ENCODE measurements at places on chromosomes 2 and 18.

DNA sequence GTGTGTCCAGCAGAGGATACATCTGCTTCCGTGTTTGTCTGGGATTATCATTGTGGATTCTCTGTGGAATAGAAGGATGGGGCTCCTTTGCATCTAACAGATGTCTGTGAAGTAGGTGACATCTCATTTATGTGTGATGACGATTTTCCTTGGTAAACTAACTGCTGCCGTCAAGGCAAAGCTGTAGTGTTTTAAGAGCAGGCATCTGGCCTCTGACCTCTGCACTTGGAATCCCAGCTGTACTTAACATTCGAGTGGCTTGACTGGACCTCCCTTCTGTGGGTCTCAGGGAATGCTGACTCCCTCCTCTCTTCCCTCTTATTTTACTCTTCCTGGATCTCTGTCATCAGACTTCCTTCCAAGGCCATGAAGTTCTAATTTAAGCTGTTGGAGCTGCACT, 56.4 kb downstream of the DCDC2C start:
- no peak for DNase-seq

GRCh38 chr2:33209976-33210375, 263.2 kb downstream of the LTBP1 start:
- no peak for DNase-seq

DNA sequence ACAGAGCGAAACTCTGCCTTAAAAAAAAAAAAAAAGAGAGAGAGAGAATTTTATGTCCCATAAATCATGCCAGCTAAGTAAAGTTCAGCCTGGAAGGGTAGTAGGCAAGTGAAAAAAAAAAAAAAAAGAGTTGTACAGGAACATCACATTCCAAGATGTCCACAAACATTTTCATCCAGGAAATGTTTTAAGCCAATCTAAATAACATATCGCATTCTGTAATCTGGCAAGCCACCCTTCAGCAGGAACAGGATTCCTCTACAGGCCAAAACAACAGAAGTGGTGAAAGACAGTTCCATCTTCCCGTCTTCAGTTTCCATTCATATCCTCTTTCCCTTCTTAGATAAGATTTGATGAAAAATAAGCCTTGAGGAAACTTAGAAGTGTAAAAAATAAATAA, 1108.1 kb upstream of the DDX18 start:
- no peak for DNase-seq

- DNase-seq, result no peak
Measured at GRCh38 chr18:61975526-61976326, 82.9 kb upstream of the RNF152 start.

DNA sequence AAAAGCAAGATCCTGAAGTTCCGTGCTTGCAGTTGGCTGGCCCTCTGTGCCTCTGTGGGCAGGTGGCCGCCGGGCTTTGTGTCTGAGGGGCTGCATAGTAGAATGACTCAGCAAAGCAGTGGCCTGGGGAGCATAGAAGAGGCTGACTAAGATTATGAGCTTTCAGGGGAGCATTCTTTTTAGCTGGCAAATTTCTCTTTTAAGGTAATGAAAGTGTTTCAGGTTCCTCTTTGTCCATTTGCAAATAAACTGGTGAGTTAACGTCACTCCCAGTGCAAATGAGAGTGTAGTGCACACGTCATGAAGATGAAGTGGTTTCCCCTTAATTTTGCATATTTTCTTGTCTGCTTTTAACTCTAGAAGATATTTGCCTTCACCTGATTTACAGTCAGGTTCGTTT, 98.6 kb downstream of the BCL2L11 start:
- DNase-seq, result no peak

GRCh38 chr2:187978356-187978755, 313.3 kb upstream of the GULP1 start:
- DNase-seq, result no peak

GRCh38 chr2:128409326-128410034, 90.8 kb upstream of the HS6ST1 start:
- no peak for DNase-seq

DNA sequence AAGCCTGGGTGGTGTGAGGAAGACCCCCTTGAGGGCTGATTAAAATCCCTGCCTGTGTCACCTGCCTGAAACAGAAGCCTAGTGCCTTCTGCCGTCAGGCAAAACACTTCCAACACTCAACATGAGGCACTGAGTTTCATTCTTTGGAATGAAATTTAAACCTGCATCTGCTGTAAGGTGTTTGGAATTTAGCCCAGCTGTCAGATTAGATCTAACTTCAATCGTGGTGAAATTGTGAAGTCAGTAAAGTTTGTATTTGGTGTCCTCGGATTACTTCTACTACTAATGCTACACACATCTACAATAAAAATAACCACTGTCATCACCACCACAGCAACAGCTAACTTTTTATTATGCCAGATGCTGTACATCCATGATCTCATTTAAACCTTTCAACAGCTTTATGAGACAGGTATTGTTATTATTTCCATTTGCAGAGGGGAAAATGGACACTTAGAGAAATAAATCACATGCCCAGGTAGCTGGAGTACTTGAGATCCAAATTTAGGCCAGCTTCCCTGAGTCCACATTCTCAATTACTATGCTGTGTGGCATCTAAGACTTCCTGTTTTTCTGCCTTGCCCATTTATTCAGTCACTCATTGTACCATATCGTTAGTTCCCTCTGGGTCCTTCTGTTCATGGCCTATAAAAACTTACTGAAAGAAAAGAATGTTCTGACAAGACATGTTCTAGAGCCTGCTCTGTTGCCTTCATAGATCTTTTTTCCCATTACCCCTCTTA, 98.2 kb upstream of the GCFC2 start:
- DNase-seq, result no peak

GRCh38 chr2:182860858-182861257, 5.6 kb downstream of the FRZB start:
- no peak for DNase-seq

DNA sequence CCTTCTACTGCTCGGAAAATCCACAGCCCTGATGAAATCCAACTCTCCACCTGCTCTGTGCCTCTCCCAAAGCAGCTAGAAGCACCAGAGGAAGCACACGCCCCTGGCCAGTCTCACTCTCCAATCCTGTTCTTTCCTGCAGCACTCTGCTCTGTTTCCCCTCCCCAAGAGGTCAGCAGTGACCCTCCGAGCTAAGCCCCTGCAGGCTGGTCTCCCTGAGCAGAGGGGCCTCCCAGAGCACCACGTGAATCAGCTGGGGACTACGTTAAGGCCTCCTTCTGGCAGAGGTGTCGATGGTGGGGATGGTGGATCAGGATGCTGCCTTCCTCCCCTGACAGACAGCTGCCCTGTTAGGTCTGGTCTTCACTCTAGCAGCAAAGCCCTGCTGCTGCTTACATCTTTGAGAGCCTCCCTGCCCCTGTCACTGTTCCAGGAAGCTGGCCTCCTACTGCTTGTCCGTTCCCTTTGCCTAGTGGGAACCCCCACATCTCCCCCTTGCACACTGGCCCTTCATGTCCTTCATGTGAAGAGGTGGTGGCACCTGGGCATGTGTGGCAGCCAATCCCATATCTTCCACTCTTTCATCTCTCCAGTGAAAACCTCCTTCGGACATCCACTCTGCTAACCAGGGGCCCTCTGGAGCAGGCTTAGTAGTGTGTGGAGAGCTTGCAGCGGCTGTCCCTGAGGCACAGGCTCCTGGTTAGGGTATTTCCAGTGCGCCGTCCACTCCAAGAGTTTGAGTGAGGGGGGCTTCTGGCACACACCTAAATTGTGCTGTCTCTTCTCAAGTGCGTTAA, 307.5 kb upstream of the HS6ST1 start:
- no peak for DNase-seq

DNA sequence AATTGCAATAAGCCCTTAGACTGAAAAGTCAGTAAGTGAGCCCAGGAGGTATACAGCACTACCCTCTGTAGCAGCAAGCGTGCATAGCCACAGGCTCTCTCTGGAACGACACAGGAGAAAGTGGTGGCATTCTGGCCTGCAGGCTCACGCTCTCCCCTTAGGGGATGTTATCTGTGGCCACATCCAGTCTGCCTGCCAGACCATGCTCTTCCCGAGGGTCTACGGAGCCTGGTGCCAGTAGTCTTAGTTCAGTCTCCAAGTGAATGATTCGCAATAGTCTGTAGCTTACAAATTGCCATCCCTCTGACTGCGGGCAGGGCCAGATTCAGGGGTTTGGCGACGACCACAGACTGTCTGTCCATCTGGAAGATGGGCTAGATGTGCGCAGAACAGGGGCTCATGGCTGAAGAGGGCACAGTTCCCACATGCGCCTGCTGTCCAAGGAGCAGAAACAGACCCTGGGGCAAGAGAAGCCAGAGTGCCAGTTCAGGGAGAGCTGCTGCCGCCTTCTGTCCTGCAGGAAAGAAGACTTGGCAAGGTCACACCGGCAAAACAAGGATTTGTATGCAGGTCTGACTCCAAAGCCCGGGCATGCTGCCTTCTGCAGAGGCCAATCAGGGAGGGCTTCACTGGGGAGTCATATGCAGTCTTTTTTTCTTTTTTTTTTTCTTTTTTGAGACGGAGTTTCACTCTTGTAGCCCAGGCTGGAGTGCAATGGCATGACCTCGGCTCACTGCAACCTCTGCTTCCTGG, 3.5 kb upstream of the KLF11 start:
- no peak for DNase-seq

- no peak for DNase-seq
Measured at GRCh38 chr2:20488201-20488641, 41.3 kb downstream of the RHOB start.

DNA sequence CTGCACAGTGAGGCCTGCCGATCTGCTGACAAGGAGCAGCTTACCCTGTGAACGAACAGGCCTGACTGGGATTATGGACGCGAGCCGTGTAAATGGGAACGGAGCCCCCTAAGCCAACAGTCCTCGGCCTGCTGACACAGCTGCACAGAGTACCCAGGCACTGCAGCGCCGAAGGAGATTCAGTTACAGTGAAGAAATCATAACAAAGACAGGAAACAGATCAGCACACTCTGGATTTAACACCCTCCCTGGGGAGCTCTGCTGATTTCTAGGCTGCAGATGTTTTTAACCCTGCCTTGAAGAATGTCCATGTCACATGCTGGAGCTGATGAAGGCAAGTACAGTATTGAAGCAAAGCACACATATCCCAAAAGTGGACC, 43.4 kb downstream of the COLEC12 start:
- DNase-seq, result peak; percentile 96

DNA sequence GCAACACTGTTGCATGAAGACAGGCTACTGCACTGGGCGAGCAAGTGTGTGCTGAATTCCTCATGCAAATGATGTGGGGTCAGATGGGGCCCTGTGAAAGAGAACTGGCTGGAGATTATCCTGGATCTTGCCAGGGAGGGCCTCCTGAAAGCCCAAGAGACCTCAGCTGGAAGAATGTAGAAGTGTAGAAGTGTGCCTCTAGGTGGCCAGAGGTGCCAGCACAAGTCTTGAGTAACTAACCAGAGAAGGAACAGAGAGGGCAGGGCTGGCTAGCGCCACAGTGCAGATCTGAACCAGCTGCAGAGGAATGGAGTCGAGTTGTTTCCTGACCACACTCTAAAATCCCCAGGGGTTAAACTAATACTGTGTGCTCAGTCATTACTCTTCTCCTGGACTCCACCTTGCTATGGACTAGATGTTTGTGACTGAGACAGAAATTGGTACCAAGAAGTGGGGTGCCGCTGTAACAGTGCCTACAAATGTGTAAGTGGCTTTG, 399.3 kb downstream of the LRATD1 start:
- no peak for DNase-seq

GRCh38 chr18:63216516-63217311, 102.9 kb downstream of the BCL2 start:
- no peak for DNase-seq

DNA sequence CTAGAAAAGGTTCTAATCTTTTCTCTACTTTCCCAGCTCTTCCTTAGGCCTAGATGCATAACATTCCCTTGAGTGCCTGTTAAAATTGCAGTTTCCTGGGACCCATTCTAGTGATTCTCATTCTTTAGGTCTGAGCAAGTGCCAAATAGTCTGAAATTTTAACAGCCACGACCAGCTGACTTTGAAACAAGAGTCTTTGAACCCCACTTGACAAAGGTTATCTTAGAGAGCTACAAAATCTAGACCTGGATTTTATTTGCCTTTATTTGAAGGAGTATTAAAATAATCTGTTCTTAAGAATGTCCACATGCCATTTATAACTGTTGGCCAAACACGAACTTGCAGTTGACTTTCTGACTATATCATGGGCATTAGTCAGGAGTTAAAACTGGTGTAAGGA, 110.2 kb upstream of the LHCGR start:
- DNase-seq, result no peak

DNA sequence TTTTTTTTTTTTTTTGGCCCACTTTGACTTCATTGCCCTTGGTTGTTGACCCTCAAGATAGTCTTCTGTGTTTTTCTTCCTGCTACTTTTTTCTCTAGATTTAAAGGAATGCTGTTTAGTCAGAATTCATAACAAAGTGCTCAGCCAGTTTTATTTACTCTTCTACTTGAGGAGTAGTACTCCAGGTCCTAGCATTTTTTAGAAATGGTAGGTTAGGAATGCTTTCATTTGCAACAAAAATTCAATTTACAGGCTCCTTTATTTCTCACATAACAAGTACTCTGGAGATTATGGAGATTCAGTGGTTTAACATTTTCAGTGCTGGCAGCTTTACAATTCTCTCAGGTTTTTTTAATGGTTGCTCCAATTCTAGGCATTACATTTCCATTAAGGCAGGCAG, 58.2 kb downstream of the KIAA1328 start:
- DNase-seq, result no peak

DNA sequence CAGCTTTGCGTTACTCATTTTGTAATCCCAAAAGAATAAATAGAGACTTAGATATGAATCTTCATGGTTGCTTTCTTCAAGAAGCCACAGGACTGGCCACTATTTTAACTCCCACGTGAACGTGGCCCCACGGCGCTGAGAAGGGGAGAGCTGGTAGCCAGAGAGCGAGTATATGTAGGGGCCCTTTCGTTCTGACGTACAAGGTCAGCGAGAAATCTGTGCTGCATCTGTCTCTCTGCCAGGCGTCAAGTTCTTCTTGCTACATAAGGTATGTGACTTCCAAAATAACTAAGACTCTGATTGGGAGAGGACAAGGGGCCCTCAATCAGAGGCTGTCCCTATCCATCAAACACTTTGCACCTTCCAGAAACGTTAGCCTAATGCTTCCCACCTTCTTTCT, 149.2 kb downstream of the PLEKHA3 start:
- no peak for DNase-seq

DNA sequence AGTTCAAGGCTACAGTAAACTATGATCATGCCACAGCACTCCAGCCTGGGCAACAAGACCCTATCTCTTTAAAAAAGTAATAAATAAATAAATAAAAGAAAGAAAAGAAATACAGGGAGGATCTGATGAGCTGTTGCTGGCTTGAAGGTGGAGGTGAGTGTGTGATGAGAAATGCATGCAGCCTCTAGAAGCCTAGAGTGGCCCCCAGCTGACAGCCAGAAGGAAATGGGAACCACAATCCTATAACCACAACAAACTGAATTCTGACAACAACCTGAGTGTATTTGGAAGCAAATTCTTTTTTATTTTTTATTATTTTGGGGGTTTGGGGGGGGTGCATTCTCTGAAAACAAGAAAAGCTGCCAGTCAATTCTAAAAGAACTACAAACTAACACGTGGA, 14.6 kb downstream of the NOL10 start:
- no peak for DNase-seq

- DNase-seq, result no peak
Measured at GRCh38 chr2:182977463-182977862, 60.8 kb downstream of the NCKAP1 start.
